ENCODE measurements at places on chromosomes 6 and 20. TPM values are rescaled to one million over a fixed set of nuclear protein-coding genes. Genes with fewer than 3 reads are reported as not detected.

DNA sequence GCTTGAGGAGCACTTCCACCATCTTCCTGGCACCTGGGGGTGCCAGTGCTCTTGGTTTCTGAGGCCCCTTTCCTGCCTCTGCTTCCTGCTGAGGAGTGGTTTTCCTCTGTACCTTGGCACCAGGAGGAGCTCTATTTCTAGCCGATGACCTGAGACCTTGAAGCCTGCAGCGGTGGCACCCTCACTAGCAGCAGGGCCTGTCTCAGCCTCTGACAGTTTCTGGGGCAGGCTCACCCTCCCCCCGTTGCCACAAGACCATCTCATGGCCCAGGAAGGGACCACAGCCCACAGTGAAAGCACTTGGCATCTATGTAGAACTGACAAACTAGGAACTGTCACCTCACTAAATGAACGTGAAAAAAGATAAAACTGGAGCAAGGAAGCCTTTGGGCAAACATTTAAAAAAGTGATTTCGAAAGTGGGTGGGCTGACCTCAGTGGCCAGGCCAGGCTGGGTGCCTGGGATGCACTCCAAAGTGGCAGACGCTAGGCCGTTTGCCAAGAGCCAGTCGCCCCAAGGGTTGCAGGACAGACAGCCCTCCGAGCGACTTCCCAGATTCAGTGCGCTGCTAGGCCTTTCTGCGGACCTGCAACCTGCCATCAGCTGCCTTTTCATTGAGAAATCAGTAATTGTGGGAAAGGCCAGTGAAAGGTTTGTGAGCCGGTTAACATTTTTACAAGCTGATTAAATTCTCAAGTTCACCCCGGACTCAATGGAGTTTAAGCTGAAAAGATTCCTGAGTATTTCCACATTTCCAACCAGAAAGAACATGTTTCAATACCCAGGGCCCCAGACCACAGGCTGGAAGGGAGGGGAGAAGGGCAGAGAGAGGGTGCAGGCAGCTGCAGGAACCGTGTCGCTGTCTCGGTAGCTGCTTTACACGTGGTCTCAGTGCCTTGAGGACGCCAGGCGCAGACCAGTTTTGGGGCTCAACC, 303.7 kb downstream of the ESR1 start:
- no peak for ATAC-seq

DNA sequence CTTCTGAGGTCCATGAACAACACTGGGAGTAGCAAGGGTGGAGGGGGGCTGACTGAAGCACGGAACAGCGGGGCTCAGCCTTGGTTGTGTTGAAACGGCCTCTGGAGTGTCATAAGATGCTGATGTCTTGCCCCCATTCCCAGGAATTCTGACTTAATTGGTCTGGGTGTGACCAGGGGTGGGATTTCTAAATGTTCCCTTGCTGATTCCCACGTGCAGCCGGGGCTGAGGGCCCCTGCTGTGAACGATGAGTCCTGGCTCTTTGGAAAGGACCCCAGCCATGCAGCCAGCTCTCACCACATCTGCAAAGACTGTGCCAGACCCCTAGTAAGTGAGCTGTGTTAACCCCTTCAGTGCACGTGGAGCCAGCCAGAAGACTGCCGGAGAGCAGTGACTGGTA, 28.6 kb upstream of the FAM50B start:
- no peak for ATAC-seq

The SLC32A1 gene
- total RNA-seq, result 2.6 TPM

GRCh38 chr6:119979862-119980261, 630.3 kb upstream of the MAN1A1 start:
- ATAC-seq, result peak; percentile 23
